ENCODE measurements at places on chromosomes 16 and 17.

- peak; percentile 31 for DNase-seq
These were observed 94.6 kb downstream of the RGS9 start for GRCh38 chr17:65231662-65232335.

GRCh38 chr17:50943575-50943933 lies 77.4 kb upstream of the TOB1 start:
- no peak for DNase-seq

- DNase-seq: no peak
These were observed 57.5 kb downstream of the MARCHF10 start for GRCh38 chr17:62750631-62751051.

DNA sequence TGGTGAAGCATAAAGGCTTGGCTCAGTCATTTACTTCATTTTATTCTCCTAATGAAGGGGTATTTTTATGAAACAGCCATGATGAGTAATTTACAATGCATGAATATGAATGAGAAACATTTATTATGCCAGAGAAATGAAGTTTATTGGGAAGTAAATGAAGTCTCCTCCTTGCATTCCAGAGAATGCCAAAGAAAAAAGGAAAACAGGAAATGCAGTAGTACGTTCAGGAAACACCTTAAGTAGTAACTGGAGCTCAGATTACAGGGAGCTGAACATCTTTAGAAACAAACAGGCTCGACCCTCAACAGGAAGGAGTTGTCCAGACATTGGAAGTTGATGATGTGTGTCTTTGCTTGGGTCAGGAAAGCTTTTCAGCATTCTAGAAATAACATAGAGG lies 4.6 kb downstream of the KRT34 start:
- DNase-seq: no peak

- no peak for DNase-seq
These were observed 103.2 kb upstream of the SDK2 start for GRCh38 chr17:73747221-73748002.

GRCh38 chr16:2236337-2237101 lies at the start of gene DNASE1L2:
DNASE1L2 (plus strand) TSS chr16:2236444; CDS start chr16:2236817, 373 bp downstream.
- DNase-seq: no peak

DNA sequence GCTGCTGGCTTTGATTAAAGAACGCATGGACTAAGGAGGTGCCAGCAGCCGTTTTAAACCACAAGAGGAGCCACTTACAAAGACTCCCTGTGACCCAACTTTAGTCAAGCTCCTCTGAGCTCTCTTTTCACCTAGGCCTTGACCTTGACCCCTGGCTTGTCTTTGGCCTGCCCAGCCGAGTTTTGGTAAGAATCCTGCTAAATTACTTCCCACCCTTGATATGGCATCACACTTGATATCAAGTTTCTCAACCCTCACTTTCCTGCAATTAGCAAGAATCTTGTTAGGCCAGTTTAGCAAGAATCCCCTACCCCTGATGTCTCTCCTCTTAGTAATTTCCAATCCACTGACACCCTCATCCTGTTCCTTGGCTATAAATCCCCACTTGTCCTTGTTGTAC lies 232.8 kb upstream of the SALL1 start:
- DNase-seq: no peak

DNA sequence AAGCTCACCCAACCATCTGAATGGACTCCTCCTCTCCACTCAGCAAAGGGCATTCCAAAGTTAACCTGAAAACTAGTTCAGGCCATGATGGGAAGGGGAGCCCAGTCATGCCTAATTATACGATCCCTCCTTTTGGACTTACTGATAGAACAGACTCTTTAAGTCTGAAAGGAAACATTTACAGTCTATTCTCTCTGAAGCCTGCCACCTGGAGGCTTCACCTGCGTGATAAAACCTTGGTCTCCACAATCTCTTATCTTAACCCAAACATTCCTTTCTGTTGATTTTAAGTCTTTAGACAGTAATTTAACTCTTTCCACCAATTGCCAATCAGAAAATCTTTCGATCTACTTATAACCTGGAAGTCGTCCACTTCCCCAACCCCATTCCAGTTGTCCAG lies 9.0 kb upstream of the MPP2 start:
- DNase-seq: no peak
